ENCODE measurements at places on chromosomes 13 and 19.
A peak's percentile ranks its signal among the peaks of the same experiment; 100 is the strongest.

- no peaks in the 10 kb centered on the region for H3K27me3 ChIP-seq
- DNase-seq, result no peak
- no peaks in the 10 kb centered on the region for H3K36me3 ChIP-seq
These were observed 2.3 kb upstream of the LGALS7B start for GRCh38 chr19:38786572-38787265.

GRCh38 chr13:30017880-30018279 lies 167.5 kb upstream of the UBL3 start:
- H3K27ac ChIP-seq, result no peak overlapping the region
- no peak for DNase-seq
- H3K4me3 ChIP-seq, result no peak overlapping the region
- H3K36me3 ChIP-seq, result no peaks in the 10 kb centered on the region
- no peaks in the 10 kb centered on the region for H3K27me3 ChIP-seq
- H3K4me1 ChIP-seq, result peaks cover 5% of the 10 kb centered on the region

DNA sequence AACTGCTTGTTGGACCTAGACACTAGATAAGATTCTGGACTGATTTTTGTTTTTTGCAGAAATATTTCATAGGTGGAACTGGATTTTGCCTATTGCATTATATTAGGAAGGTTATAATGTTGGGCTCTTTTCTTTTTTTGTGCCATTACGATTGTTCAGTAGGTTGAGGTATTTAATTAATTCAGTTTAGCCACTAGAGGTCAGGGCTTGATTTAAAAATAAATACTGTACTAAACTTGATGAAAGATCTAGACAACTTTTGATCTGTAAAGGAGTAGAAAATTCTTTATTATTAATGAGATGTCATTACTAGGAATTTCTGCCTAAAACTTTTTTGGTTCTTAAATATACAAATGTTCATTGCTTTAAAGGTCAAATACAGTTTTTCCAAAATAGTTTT lies 15.2 kb upstream of the SUPT20H start:
- H3K4me3 ChIP-seq, result no peak overlapping the region
- H3K27ac ChIP-seq, result no peak overlapping the region
- no peak for DNase-seq
- no peaks in the 10 kb centered on the region for H3K36me3 ChIP-seq

DNA sequence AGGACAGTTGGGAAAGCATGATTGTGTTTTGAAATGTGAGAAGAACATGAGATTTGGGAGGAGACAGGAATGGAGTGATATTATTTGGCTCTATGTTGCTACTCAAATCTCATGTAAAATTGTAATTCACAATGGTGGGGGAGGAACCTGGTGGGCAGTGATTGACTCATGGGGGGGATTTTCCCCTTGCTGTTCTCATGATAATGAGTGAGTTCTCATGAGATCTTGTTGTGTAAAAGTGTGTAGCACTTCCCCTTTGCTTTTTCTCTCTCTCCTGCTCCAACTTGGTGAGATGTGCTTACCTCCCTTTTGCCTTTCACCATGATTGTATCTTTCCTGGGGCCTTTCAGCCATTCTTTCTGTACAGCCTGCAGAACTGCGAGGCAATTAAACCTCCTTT lies 1261.0 kb upstream of the ATXN8OS start:
- DNase-seq, result no peak
- H3K4me3 ChIP-seq, result no peak overlapping the region
- no peaks in the 10 kb centered on the region for H3K4me1 ChIP-seq
- H3K27me3 ChIP-seq, result no peaks in the 10 kb centered on the region

GRCh38 chr19:19067276-19068072 lies 3.7 kb downstream of the SLC25A42 start:
- DNase-seq, result no peak
- H3K4me1 ChIP-seq, result peaks cover 21% of the 10 kb centered on the region
- H3K36me3 ChIP-seq, result peaks cover 3% of the 10 kb centered on the region

- H3K27ac ChIP-seq, result peak overlapping the region; percentile 84
- peak; percentile 56 for DNase-seq
- peaks cover 40% of the 10 kb centered on the region for H3K4me1 ChIP-seq
- peak overlapping the region; percentile 89 for H3K4me3 ChIP-seq
These were observed 4.2 kb downstream of the LIPE start for GRCh38 chr19:42422901-42423461.

DNA sequence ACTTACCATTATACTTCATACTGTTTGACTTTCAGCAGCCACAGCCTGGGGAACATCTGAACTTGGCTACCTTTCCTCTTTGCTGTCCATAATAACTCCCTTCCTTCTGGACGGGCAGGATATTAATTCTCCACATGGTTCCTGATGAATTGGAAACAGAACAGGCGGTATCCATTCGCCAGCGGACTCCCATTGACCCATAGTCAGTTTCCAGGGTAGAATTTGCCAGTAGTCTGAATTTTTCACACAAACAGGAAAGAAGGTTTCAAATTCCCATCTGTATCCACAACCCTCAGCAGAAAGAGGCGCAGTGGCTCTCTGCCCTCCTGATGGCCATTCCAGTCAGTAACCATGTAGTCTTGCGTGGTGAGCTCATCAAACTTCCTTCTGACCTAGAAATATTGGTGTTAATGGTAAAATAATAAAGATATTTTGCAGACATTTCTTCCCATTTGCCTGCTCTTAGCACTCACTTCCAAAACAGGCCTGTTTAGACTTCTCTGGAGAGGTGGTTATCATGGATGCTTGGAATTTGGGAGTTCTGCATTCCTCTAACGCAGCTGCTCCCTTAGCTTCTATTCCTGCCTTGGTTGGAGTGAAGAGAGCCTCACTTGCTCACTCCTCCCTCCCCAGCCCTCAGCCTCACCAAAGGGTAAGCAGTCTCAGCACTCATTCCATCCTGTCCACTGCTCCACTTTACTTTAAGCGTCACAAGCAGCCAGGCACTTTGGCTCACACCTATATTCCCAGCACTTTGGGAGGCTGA lies 75.0 kb upstream of the OXGR1 start:
- H3K27ac ChIP-seq, result no peak overlapping the region
- DNase-seq, result no peak

GRCh38 chr13:83232626-83233025 lies 649.6 kb downstream of the SLITRK1 start:
- H3K27ac ChIP-seq, result no peak overlapping the region
- no peak for DNase-seq
- H3K4me3 ChIP-seq, result no peak overlapping the region
- H3K27me3 ChIP-seq, result no peaks in the 10 kb centered on the region
- no peaks in the 10 kb centered on the region for H3K36me3 ChIP-seq
- no peaks in the 10 kb centered on the region for H3K4me1 ChIP-seq

DNA sequence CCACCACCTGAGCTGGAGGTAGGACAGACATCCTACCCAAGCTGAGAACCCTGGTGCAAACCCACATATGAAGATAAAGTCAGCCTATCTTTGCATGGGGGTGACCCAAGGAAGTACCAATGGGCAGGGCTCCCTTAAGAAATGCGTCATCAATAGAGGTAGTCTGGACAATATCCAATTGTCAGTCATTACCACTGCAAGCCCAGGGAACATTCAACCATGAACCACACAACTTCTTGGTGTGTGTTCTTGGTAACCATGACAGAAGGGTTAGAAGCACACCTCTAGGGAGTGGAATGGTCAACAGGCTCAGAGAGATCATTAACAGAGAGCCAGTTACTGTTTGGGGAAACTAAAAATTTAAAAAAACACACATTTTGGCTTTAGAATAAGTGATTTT lies 34.7 kb upstream of the DOCK9 start:
- no peak overlapping the region for H3K4me3 ChIP-seq
- no peak for DNase-seq
- H3K27ac ChIP-seq, result no peak overlapping the region

GRCh38 chr19:19209372-19209771 lies 2.4 kb upstream of the NCAN start:
- no peak for DNase-seq
- H3K4me3 ChIP-seq, result no peak overlapping the region
- peaks cover 10% of the 10 kb centered on the region for H3K4me1 ChIP-seq
- H3K27ac ChIP-seq, result no peak overlapping the region
- H3K27me3 ChIP-seq, result peaks cover 50% of the 10 kb centered on the region

DNA sequence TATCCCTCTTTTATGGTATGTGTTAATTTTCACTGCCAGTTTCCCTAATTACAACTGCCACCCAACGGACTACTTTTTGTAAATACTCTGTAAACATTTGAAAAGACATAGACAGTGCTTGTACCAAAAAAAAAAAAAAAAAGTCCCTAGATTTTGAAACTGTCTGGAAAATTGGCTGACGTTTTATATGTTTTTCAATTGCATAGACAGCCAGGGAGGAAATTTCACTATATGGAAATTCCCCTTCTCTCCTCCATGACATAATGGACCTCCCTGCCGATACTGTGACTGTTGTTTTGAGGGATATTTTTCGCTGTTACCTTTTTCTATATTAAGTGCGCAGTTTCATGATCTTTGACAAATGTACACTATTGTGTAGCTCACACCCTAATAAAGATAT lies 43.4 kb downstream of the C13orf42 start:
- no peaks in the 10 kb centered on the region for H3K36me3 ChIP-seq
- no peak overlapping the region for H3K4me3 ChIP-seq
- DNase-seq, result no peak
- H3K4me1 ChIP-seq, result peaks cover 6% of the 10 kb centered on the region
- no peak overlapping the region for H3K27ac ChIP-seq
- peaks cover 19% of the 10 kb centered on the region for H3K27me3 ChIP-seq

- no peak for DNase-seq
- peak overlapping the region; percentile 88 for H3K27ac ChIP-seq
- H3K4me3 ChIP-seq, result no peak overlapping the region
These were observed 17.4 kb downstream of the ZC3H4 start for GRCh38 chr19:47096100-47096704.

DNA sequence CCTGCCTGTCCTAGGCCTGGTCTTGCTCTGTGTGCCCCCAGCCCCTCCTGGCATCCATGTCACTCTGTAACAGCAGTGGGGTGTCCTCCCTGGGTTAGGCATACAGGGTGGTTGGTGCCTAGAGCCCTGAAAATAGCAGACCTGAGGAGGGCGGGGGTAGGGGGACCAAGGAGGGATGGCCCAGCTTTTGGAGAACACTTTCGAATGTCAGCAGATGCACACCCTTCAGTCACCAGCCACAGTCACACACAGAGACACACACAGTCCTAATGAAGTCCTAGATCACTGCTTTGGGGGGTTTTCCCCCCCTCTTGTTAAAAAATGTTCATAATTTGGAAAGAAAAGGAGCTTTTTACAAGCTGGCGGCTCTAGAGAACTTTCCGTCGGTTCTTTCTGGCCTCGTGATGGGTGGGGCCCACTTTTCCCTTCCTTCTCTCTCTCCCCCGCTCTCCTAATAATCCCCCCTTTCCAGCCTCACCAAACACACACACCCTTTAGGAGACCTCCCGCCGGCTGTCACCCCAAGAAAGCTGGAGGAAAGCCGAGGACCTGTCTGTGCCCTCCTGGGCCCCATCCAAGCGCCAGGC lies 47.9 kb downstream of the LYL1 start:
- H3K36me3 ChIP-seq, result no peaks in the 10 kb centered on the region
- H3K4me1 ChIP-seq, result peaks cover 6% of the 10 kb centered on the region
- peaks cover 7% of the 10 kb centered on the region for H3K27me3 ChIP-seq
- no peak overlapping the region for H3K4me3 ChIP-seq
- no peak overlapping the region for H3K27ac ChIP-seq

- H3K4me1 ChIP-seq, result peaks cover 75% of the 10 kb centered on the region
- H3K27ac ChIP-seq, result peak overlapping the region; percentile 49
- H3K27me3 ChIP-seq, result no peaks in the 10 kb centered on the region
- no peak for DNase-seq
These were observed 77.2 kb downstream of the KLF12 start for GRCh38 chr13:74056801-74057542.

DNA sequence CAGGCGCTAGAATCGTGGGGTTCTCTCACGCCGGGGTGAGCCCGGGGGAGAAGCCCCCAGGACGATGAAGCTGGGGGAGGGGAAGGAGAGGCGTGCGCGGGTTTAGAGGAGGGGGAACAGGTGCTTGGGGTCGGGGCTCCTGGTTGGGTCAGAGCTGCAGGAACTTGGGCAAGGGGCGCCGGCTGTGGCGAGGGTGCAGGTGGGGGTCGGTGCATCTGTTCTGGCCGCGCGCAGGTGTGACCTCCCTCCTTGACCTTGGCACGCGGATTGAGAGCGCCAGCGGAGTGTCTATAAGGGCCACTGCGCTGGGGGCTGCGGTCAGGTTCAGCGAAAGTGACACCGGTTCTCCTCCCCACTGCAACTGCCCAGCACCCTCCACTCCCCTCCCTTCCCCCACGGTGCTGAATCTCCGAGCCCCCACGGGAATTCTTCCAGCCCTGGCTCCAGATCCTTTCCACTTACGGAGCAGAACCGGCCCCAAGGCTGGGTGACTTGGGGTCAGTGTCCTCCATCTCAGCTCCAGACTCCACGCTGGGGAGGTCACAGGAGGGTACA lies 618 bp downstream of the TMEM38A start:
- peaks cover 10% of the 10 kb centered on the region for H3K27me3 ChIP-seq
- peaks cover 22% of the 10 kb centered on the region for H3K36me3 ChIP-seq
- peak overlapping the region; percentile 54 for H3K27ac ChIP-seq
- peaks cover 27% of the 10 kb centered on the region for H3K4me1 ChIP-seq

DNA sequence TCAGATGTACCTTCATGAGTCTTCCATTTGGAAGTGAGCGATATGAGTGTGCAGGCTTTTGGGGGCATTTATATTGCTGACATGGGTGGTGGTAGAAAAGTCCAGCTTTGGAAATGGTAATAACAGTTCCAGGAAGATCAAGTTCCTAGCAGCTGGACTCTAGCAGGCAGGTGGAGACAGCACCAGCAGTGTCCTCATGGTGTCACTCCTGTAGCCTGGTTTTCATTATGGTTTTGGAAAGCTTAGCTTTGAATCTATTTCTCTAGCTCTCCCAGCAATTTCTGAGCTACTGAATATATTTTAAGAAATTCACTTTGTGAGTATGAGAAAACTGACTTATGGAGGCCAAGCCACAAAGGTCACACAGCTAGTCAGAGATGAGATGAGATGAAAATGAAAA lies 523.2 kb upstream of the HTR2A start:
- H3K4me3 ChIP-seq, result no peak overlapping the region
- H3K4me1 ChIP-seq, result no peaks in the 10 kb centered on the region
- H3K27ac ChIP-seq, result no peak overlapping the region

DNA sequence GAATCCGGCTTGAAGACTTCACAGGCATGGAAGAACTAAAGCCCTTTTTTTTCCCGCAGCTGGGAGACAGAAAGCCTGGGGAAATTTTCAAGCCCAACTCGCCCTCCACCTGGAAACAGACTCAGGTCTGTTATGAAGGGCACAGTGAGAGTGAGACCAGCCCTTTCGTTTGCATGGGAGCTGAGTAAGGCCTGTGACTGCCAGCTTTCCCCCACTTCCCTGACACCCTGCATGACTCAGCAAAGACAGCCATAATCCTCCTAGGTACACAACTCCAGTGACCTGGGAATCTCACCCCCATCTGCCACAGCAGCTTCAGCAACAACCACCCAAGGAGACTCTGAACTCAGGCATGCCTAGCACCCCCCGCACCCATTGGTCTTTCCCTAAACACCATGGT lies 87.6 kb upstream of the ZNF91 start:
- no peaks in the 10 kb centered on the region for H3K4me1 ChIP-seq
- no peak for DNase-seq
- H3K27ac ChIP-seq, result no peak overlapping the region
- H3K27me3 ChIP-seq, result no peaks in the 10 kb centered on the region
- H3K4me3 ChIP-seq, result no peak overlapping the region

All from activated naive CD8-positive, alpha-beta T cell treated with anti-CD3 and anti-CD28 coated beads for 36 hours (primary cell).